AG08396 (cell line): ENCODE measurements at places on chromosomes 1 and 21.

DNA sequence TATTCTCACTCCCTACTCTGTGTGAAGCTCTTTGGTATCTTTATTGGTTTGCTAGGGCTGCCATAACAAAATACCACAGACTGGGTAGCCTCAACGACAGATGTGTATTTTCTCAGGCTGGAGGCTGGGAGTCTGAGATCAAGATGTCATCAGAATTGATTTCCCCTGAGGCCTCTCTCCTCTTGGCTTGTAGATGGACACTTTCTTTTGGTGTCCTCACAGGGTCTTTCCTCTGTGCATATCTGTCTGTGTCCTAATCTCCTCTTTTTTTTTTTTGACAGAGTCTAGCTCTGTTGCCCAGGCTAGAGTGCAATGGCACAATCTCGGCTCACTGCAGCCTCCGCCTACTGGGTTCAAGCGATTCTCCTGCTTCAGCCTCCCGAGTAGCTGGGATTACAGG lies 71.4 kb upstream of the KCNJ6 start:
- DNase-seq, result no peak

DNA sequence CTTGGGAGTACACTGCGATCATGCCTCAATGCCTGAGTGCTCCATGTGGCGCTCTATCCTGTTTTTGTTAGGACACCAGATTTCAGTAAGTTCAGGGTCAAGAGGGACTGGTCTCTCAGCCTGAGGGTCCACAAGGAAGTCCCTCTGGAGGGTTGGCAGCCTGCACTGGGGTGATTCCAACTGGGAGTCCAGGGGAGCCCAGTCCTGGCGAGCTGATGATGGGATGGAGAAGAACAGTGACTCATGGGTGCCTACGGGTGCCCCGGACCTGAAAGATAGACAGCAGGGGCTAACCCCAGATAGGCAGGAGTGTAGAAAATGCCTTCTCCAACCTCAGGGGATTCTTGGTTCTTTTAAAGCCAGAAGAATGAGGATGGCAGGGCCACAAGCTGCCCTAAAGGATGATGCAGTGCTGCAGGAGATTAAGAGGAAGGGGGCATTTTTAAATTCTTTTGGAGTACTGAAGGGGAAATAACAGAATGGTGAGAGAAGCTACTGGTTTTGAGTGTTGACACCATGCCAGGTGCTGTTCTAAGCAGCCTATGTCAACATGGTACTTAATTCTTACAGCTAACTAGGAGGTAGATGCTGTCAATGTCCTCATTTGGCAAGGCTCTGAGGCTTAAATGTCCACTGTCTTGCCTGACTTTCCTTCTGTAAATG lies 68.4 kb upstream of the TLR5 start:
- no peak for DNase-seq

- DNase-seq, result no peak
Observed at GRCh38 chr1:110714374-110714995, 39.7 kb upstream of the KCNA3 start.

DNA sequence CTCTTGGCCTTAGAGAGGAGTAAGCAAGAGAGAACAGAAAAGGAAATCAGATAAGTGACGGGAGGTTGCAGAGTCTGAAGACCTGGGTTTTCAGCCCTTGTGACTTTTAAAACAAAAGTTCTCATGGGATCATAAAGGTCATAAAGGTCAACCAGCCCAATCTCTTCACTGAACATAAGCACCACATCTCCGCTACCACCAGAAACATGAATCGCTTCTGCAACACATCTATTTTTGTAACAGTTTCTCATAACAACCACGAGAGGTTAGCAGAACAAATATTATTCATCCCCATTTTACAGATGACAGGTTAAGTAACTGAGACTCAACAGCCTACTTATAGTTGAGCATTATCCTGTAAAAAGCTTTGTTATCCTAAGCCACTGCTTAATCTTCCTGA lies 5.9 kb downstream of the TRAPPC3 start:
- no peak for DNase-seq

DNA sequence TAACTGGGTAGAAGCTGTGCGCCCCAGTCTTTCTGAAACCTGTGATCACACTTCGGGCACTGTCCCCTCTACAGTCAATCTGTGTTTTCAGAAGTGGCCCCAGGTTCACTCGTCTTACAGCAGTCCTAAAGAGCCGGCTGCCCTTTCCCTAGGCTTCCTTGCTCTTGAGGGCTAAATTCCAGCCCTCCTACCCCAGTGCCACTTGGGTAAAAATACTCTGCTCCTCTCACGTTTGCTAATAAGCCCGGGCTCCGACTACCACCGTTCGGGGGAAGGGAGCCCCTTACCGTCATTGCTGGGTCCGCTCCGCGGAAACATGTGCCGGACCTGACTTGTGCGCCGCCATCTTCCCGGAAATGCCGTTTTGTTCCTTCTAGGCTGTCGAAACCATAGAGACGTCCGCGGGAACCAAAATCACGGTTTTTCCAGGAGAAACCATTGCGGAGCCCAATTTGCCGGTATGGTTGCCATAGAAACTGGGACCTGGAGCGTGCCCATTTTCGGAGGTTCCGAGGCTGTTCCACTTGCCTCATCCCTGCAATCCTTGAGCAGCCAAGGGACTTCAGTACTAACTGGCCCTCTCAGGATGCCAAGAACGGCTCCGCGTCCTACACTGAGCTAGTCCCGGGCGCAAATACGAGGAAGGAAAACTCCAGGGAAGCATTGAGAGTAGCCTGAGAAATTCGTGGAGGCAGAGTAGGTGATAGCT lies at the start of gene GPATCH4:
GPATCH4 (minus strand) TSS at position 358 of the 709 bp plus-strand sequence.
- peak; percentile 89 for DNase-seq

DNA sequence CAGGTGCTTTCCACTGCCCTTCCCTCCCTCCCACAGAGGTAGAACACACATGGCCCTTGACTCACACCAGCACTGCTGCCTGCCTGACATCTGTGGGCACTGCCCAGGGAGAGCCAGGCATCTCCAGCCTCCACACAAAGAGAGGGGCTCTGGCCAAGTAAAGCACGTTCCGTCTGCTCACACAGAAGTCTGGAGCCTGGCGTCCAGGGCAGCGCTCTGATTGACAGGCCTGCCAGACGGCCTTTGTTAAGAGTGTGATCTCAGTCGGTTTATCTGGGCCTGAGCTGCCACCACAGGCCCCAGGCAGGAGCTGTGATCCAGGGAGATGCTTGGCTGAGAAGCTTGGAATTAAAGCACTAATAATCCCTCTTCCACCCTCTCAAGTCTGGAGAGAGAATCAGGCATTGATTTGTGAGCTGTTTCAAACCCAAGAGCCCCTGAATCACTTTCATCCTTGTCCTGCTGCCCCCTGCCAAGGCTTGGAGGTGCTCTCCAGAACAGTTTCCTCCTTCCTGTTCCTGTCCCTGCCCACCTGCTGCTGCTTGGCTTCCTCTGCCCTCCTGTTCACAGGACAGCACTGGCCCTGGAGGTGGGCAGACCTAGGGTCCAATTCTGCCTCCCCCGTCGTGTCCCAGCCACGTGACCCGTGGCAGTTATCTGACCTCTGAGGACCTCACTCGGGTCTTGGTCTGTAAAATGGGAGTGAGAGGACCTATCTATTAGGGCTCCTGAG lies 3.7 kb downstream of the DMRTB1 start:
- DNase-seq, result no peak

DNA sequence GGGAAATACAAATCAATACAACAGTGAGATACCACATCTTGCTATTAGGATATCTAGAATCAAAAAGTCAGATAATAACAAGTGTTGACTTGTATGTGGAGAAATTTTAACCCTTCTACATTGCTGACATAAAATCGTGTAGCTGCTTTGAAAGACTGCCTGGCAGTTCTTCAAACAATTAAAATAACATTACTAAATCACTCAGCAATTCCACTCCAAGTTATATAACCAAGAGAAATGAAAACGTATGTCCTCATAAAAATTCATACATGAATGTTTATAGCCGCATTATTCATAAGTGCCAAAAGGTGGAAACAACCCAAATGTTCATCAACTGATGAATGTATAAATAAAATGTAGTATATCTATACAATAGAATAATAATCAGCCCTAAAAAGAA lies 164.6 kb downstream of the RASAL2 start:
- DNase-seq, result no peak
